ENCODE measurements at places on chromosomes 3 and 15.

DNA sequence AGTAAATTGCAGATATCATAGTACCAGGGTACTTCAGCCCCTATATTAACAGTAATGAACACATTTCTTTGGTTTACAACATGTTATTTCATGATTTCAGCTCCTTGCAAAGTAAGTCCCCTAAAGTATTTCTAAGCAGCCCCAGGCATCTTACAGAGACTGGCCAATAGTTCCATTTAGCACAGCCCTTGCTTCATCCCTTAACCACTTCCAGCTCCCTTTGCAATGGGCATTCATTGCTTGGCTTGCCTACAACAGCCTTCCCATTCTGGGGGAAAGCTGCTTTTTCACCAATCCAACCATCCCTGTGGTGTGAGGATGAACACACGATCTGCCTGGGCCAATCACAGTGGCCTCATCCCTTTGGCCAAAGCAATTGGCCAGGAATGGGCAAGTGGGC lies 67.2 kb upstream of the XCR1 start:
- DNase-seq, result no peak

- DNase-seq, result no peak
These were observed 9.8 kb downstream of the SMAD6 start for GRCh38 chr15:66711862-66712261.

DNA sequence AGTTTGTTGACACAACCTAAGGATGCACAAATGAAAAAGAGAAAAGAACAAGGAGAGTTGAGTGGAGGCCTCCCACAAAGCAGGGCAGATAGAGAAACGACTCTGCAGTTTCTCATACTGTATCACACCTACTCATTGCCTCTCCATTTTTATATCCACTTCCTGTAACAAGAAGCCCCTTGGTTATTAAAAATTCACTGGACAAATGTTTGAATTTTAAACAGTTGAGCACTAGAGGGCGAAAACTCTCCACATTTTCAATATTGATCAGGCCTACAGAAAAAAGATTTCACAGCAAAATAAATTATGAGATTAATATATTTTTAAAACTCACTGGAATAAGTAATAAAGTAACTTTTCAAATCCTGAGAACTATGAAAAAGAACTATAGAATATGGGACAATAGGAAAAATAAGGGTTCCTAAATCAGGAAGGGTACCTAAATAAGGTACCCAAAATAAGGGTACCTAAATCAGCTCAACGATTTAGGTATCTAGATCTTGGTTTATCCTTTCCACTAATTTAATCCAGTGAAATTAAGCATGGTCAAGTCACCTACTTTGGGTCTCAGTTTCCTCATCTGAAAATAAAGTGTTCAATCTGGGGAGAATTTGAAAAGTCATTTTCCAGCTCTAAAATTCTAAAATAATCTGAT lies 47.0 kb upstream of the PPIB start:
- DNase-seq, result no peak

DNA sequence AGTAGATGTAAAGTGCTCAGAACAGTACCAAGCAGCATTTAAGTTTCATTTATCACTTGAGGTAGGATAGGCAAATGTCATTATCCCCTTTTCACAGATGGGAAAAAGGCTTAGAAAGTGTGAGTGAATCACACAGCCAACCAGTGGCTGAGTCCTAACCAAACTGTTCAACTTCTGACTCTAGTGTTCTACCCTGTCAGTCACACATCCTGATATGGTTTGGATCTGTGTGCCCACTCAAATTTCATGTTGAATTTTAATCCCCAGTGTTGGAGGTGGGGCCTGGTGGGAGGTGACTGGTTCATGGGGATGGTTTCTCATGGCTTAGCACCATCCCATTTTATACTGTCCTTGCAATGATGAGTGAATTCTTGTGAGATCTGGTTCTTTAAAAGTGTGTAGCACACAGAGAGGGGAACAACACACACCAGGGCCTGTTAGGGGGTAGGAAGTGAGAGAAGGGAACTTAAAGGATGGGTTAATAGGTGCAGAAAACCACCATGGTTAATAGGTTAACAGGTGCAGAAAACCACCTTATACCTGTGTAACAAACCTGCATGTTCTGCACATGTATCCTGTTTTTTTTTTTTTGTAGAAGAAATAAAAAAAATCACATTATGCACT lies 304.7 kb downstream of the SUCLG2 start:
- no peak for DNase-seq

- no peak for DNase-seq
These were observed 38.1 kb downstream of the ZNF589 start for GRCh38 chr3:48278884-48279559.

- DNase-seq, result no peak
These were observed 67.1 kb downstream of the OXSM start for GRCh38 chr3:25856902-25857518.

Measured in tibial nerve (tissue), 4 donors.